ENCODE measurements at places on chromosomes 5 and 9.

- no peak for DNase-seq
These were observed 227.6 kb downstream of the CRB2 start for GRCh38 chr9:123583646-123584045.

DNA sequence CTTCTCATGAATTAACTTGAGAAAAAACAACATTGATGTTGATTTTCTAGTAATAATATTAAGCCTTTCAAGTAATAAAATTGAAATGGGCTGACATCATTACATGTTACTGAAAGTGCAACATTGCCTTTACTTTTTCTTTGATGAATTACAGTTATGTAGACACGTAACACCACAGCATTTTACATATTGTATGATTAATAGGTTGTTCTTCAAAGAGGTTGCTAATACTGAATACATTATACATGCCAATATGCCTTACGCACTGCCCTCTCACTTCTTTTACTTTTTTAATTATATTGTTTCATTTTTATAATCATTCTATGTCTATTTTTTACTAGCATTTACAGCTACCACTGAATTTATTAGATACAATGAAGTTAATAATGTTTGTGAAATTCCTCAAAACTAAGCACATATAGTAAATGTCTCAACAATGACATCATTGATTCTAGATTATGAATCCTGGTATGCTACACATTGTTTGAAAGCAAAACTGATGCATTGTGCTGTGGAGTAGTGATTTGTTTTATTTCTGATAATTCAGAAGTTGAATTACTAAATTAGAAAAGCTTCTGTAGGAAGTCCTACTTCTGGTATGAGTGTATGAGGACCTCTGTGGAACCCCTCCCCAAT is 464.4 kb upstream of the IZUMO3 start:
- no peak for DNase-seq

- no peak for DNase-seq
These were observed 44.6 kb upstream of the LPCAT1 start for GRCh38 chr5:1568201-1568979.

DNA sequence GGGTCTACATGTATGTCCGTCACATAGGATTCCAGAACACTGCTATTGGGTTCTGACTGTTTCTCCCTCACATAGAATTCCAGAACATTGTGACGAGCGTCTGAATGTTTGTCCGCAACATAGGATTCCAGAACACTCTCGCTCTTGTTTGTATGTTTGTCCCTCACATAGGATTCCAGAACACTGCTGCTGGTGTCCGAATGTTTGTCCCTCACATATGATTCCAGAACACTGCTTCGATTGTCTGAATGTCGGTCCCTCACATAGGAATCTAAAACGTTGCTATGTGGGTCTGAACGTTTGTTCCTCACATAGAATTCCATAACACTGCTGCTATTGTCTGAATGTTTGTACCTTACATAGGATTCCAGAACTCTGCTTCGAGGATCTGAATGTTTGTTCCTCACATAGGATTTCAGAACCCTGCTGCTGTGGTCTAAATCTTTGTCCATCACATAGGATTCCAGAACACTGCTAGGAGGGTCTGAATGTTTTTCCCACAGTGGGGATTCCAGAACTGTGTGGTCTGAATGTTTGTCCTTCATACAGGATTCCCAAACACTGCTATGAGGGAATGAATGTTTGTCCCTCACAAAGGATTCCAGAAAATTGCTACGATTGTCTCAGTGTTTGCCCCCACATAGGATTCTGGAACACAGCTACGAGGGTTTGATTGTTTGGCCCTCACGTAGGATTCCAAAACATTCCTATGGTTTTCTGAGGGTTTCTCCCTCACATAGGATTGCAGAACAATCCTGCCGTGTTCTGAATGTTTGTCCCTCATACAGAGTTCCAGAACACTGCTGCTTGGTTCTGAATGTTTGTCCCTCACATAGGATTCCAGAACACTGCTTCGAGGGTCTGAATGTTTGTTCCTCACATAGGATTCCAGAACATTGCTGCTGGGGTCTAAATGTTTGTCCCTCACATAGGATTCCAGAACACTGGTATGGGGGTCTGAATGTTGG is 220.5 kb downstream of the FOXD4L6 start:
- no peak for DNase-seq

DNA sequence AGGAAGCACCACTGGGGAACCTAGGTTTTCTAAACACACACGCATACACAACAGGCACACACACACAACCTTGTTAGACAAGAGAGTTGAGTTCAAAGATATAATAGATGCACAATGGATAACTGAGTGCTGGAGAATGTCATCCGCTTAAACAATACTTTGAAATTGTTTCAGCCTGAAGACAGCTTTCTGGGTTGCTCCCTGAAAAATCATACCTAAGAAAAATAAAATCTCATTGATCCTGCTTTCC is 126.1 kb downstream of the TMEM161B start:
- DNase-seq = no peak

DNA sequence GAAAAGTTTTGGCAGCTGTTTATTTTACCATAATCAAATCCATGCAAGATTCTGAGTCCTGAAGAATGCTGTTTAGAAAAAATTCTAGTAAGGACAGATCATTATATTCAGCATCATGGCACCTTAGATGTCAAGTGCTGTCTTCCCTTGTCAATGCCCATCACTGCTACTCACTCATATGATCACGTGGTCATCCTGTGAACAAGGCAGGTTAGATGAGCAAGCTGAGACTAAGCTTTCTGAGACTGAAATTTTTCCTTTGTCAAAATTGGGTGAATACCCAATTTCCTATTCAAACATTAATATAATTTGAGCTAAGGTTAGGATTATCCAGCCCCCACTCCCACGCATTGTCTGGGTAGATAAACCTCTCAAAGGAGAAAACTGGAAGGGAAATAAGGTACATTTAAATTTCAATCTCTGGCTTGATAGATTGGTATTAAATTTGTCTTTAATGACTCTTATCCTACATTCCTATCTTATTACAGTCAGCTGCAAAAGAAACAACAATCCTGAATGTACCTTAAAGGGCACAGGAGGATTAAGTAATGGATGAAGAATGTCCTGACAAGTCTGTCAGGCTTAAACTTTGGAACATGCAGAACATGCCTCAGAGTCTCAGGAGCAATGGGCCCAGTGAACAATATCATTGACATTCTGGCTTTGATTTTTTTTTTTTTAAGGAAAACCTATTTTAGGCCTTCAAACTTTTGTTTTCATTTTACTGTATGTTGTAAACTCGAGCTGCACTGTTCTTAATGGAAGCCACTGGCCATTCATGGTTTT is 148.7 kb upstream of the RANBP3L start:
- no peak for DNase-seq

DNA sequence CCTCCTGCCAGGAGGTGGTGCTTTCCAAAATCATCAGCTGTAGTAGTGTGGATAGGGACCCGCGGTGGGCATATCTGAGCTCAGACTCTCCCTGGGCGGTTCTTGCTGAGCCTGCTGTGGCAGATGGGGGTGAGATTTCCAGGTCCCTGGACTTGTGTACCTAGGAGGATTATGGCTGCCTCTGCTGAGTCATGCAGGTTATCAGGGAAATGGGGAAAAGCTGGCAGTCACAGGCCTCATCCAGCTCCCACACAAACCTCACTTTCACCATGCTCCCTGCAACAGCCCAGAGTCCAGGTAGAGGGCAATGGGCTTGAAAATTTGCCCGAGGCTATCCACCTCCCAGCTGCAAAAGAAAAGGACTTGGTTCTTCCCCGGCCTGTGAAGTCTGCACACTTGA is 23.4 kb upstream of the MAMDC2 start:
- DNase-seq = no peak

DNA sequence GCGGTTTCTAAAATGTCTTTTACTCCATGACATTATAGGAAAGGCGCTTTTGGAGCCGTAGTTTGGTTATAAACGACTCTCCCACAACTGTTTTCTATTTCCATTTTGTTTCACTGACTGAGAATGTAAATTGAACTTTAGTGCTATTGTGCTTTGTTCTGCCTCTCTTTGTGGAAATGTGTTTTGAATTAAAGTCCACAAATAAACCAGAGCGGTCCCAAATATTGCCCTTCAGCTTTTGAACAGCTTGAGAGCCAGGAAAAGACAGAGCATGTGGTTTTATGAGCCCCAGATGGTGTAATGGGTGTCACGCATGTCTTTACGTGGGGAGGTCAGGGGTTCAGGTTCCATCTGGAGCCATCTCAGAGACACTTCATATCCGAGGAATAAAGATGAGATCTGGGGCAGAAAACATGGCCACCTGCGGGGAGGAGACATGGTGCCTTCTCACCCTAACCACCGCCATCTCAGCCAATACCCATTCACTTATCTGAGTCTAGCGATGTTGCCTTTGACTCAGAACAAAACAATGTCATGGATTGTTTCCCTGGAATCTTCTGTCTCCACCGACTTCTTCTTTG is 42.5 kb upstream of the ROR2 start:
- no peak for DNase-seq

DNA sequence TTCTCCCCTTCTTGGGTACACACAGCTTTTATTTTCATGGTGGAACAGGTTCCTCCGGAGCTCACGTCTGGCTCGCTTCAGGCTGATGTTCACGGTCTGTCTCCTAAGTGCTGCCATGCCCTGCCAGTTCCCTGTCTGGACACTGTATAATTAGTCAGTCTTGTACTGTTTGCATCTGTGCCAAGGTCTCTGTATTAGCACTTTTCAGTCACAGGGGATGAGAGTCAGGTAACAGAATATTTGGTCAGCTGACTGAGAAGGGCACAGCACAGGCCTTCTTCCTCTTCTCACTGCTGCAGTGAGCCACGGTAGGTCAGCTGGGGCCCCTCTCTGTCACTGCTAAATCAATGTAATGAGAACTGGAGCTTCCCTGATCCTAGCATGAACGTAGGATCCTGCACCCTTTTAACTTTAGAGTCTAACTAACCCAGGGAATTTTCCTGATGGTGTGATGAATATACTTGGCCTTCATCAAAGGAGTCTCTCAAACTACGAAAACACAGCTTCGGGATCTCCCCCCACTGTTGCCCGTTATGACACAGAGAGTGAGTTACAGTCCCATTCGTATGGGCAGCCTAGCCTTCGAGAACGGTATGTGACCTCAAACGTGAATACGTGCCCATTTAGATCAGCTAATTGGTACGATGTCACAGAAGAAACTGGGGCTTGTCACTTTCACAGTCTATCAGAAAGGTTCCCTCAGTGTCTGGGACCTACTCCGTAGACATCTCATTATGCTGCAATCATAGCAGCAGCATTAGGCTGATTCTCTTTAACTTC is 354.1 kb upstream of the RFX3 start:
- no peak for DNase-seq

GRCh38 chr9:95666096-95666784 is 149.5 kb upstream of the PTCH1 start:
- no peak for DNase-seq

- DNase-seq = no peak
These were observed 130.6 kb upstream of the PDE4D start for GRCh38 chr5:60024104-60024503.

GRCh38 chr5:35783551-35783950 is 73.1 kb upstream of the IL7R start:
- no peak for DNase-seq

DNA sequence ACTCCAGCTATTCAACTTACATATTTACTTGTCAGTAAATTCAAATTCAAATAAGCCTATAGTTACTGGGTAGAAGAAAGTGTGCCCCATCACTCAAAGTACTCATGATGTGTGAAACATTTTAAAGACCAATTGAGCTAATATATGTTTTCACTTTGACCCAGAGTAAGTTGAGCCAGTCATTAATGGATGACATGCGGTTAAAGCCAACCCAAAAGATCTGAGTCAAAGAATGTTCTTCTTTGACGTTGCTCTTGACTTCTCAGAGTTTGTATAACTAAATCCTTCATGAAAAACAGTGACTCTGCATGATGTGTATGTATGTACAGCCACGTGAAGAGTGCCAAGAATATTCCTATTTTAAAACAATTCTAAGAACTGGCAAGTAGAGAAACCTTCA is 237.4 kb downstream of the NR2F1-AS1 start:
- no peak for DNase-seq
